ENCODE measurements at places on chromosomes 4 and X.
A peak's percentile ranks its signal among the peaks of the same experiment; 100 is the strongest.

- no peak for DNase-seq
Measured at GRCh38 chrX:4572691-4573090, 859.2 kb upstream of the PRKX start.

- no peak for DNase-seq
Measured at GRCh38 chrX:18891548-18891945, 92.4 kb downstream of the PHKA2 start.

DNA sequence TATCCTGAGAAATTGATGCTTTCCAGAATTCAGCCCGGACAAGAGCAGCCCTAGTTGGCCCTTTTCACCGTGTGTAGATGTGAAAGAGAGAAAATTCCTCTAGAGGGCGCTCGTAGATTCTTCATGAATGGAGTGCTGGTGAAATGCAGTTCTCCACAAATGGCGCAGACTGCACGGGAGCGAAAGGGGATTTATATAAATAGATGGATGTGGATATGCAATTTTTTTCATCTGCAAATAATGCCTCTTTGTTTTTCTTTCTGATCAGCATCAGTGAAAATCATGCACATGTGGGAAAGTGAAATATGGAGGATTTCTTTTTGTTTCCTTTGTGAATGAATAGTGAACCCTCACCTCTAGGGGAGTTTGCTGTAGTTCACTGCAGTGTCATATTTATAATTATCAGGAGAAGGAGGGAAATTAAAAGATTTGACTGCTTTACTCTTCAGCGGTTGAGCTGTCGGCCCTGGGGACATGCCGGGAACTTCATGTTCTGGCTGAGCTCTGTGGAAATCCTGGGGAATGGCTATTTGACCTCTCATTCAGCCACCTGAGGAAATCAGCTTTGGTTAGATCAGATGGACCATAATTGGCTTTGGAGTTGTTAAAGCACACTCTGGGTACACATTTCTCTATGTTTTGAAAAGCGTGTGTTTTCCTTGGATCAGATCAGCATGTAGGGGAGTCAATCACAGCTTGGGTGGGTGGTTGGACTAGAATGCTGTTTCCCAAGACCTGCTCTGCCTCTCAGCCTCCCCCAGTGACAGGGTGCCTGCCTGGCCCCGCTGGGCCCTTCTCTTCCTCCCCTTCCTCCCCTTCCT is 115.0 kb upstream of the SHISA3 start:
- peak; percentile 69 for DNase-seq

- DNase-seq: no peak
Measured at GRCh38 chr4:153005899-153006381, 69.8 kb downstream of the FHDC1 start.

GRCh38 chrX:13994104-13994503 is 35.6 kb downstream of the GEMIN8 start:
- DNase-seq: no peak

GRCh38 chr4:2982012-2982411 is 18.6 kb downstream of the GRK4 start:
- no peak for DNase-seq

DNA sequence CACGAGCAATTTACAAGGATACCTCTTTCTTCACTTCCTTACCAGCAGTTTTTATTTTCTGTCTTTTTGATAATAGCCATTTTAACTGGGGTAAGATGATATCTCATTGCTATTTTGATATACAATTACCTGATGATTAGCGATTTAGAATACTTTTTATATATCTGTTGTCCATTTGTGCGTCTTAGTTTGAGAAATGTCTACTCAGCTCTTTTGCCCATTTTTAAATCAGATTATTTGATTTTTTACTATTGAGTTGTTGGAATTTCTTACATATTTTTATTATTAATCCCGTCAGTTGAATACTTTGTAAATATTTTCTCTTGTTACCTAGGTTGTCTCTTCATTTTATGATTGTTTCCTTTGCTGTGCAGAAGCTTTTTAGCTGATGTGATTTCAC is 1.5 kb upstream of the SPIN2A start:
- DNase-seq: no peak

- DNase-seq: no peak
Measured at GRCh38 chr4:33998291-33998690, 2246.0 kb downstream of the ARAP2 start.

- no peak for DNase-seq
Measured at GRCh38 chrX:53065104-53065503, 16.5 kb downstream of the GPR173 start.

DNA sequence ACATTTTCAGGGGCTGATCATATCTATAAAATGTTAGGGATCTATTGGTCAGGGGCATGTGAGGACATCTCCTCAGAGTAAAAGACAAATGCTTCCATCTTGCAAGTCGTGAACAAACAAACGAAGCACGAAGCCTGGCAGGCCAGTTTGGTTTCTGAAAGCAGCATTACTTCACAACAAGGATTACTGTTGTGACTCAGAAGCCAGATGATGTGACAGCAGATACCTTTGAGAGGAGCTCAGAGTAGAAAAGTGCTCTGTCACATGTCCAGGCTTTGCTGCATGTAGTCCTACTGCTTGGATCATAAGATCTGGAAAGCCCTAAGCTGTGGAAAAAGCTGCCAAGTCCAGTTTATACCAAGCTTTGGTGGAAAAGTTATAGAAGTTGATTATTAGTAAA is 1827.2 kb downstream of the ARAP2 start:
- no peak for DNase-seq

DNA sequence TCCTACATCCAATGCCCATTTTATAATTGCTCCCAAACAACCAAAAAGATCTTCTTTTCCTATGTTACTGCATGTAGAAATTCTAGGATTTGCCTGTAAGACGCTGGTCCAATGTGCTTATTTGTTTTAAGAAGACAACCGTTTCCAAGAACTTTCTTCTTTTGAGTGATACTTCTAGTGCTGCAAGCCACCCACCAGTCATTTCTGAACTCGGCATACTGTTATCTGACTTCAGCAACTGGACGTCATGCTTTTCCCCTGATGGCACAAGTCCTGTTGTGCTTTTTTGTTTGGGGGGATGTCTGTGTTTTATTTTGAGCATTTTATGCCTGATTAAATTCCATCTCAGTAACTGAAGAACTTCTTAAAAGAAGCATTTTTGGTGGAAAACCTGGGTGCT is 16.0 kb upstream of the RAP1GDS1 start:
- no peak for DNase-seq

- peak; percentile 51 for DNase-seq
Measured at GRCh38 chrX:40108959-40109287, 11.2 kb upstream of the BCOR start.

- DNase-seq: peak; percentile 64
Measured at GRCh38 chr4:173025131-173025530, 143.5 kb upstream of the GALNT7 start.

DNA sequence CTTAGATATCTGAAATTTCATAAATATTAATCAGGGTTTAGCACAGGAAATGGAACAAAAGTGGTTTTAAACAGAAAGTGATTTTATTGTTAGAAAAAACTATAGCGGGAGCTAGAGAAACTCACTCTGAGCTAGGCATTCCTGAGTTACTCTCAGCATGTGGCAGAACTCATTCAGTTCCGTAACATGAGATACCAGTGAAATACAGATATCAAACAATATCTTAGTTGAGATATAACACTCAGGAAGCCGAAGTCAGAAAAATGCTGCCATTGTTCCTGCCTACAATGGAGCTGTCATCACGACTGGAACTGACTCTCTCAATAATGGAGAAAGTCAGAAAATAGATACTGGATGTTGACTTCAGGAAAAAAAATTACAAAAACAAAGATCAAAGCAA is 1428.7 kb downstream of the PCDH18 start:
- DNase-seq: no peak

DNA sequence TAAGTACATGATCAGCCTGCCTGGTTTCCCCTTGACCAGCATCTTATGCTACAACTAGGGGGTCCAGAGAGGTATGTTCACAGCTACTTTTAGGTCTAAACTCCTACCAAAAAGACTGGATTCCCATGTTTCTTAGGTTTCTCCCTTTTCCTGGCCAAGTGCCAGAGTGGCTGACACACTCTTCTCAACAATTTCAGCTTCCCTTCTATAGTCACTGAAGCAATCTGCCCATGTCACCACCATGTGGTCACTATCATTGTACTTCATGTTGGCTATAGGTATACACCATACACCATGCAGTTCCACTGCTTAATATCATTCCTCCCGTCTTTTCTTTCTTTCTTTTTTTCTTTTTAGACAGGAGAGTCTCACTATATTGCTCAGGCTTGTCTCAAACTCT is 66.9 kb downstream of the KLHL13 start:
- no peak for DNase-seq

DNA sequence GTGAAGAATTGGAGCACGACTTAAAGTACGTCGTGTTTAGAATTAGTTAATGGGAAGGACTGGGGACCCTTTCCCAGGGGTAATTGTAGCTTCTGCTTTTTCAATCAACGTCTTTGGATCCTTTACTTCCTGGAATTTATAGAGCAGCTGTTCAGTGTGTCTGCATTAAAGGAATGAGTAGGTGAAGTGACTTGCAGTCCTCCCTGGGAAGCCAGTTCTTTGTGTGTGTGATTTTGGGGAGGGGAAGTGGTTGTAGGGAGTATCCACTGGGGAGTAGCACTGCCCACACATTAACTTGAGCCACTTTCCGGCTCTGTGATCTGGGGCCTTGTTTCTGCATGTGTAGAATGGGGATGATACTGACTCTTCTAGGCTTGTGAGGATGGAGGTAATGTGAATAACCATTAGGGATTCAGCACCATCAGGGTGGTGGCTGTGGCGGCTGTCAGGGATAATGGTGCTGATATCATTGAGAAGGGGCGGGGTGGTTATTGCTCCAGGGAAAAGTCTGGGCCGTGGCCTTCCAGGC is 54.7 kb downstream of the TMEM131L start:
- no peak for DNase-seq

GRCh38 chrX:72254816-72255215 is 16.0 kb upstream of the ERCC6L start:
- DNase-seq: no peak

DNA sequence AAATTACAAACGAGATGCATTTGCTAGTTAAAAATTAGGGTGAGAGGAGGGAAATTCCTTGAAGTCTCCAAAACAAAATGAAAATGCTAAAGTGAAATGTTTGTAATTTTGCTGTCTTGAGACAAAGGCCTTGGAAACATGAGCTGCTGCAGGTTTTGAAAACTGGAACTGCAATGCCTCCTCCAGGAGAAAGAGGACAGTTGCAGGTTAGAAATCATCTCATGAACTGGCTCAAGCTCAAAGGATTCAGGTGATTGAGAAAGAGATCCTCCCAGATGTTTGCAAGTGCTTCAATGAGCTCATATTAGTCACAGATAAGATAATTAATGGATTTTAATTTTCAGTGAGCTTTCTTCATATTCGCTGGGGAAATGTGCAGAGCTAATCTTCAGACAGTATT is 32.4 kb downstream of the SMPX start:
- DNase-seq: no peak

DNA sequence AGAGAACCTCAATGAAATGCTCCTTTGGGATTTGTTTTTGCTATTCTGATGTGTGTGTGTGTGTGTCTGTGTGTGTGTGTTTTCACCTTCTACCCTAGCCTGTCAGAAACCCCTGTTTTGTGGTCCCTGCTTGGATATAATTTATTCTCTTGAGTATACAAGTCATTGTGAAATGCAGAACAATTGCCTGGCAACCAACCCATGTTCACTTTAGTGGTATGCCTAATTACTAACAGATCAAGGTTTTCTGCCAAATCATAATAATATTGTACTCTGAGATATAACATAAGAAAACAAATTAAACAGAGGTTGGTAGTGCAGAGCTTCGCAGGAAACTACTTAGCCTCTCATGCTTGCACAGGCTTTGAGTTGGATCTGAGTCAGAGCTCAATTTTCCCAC is 7.0 kb upstream of the TET2 start:
- DNase-seq: no peak

DNA sequence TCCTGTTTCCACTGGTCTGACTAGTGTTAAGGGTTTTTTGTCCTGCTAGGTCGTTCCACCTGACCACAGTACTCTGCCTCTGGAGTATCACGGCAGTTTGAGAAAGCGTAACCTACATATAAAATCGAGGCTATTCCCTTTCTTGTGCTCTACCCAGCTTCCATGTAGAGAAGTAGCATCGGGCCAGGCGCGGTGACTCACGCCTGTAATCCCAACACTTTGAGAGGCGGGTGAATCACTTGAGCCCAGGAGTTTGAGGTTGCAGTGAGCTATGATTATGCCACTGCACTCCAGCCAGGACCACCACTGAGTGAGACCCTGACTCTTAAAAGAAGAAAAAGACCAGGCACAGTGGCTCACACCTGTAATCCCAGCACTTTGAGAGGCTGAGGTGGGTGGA is 7.5 kb downstream of the PPEF1 start:
- DNase-seq: no peak

DNA sequence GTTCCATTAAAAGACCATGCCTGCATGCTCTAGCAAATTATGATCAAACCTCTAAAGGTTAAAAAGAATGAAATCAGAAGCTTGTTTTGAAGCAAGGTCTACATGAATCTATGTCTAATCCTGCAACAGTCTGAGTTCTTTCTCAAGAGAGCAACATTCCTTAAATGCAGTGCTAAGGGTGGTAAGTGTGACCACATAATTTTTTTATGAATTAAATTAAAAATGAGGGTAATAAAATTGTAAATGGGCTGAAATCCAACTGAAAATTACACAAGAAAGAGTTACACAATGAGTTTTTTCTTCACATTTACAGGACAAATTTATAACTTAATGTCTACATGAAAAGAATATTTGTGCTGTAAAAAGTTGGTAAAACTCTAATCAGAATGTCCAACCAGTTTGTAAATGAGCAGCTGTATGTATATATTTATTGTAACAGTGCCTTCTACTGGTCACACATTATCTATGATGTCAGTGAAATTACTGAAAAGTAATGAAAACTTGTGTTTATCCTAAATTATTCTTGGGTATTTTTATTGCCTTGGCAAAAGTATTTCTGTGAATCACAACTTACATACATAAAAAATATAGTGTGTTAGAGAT is 336.3 kb upstream of the PITX2 start:
- peak; percentile 2 for DNase-seq

DNA sequence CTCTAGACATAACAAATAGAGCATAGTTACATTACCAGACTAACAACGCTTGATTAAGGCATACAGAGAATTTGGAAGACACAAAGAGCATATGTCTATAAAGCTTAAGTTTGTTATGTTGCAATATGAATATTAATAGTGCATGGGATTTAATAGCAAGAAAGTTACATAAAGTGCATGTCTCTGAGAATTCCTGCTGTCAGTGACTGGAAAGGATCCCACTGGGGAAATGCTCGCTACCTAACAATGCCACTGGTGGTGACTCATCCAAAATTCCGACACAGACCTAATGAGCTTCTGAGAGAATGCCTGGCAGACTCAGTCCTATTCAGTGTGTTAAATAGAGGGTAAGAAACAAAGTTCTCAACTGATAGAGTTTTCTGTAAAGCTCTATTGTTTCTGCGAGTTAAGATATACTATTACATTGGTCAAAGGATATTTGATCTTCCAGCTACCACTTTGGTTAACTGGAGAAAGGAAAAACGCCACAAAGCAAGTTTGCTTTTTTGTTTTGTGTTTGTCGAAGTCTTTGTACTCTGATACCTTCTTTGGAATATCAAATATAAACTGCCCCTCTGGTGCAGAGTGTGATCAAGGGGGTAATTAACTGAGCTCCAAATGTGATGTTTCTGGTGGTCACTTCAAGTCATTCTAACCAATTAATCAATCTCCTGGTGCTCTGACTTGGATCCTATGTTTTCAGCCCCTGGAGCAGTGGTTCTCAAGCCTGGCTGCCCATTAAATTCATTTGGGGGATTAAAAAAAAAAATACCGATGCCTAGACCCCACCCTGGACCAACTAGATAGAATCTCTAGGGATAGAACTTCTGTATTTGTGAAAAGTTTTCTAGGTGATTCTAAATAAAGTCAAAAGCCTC is 107.9 kb downstream of the PALLD start:
- DNase-seq: no peak

Measured in NCI-H510A treated with DMSO at 0.1 percent for 48 hours (cell line).